Cardiac septum (tissue), 1 donor: ENCODE measurements at places on chromosomes 16 and 17. TPM values are rescaled to one million over a fixed set of nuclear protein-coding genes. Genes with fewer than 3 reads are reported as not detected.

Gene G6PC3
- 33.6 TPM for total RNA-seq

GRCh38 chr17:32357615-32358014 lies 7.7 kb downstream of the ZNF207 start:
- DNase-seq = no peak

Gene AMFR
- total RNA-seq = 79.4 TPM

GRCh38 chr17:78793968-78794367 lies 11.9 kb upstream of the CYTH1 start:
- DNase-seq = no peak

DNA sequence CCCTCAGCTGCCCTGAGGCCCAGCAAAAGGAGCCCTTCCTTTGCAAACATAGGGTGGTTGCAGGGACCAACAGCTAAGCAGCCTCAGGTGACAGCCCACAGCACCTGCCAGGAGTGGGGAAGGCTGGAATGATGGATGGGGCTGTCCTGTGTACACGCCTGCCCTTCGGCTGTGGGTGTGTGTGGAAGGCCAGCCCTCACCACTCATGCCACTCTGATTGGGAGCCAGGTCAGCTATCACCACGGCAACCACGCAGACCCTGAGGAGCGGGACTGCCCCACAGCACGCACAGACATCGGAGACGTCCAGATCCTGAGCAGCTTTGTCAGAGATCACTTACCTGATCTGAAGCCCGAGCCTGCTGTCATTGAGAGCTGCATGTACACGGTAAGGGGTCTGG lies 11.9 kb downstream of the PIPOX start:
- DNase-seq = no peak

Gene HAP1
- total RNA-seq = 0.08 TPM

Gene SLC13A5
- total RNA-seq = 0.11 TPM

DNA sequence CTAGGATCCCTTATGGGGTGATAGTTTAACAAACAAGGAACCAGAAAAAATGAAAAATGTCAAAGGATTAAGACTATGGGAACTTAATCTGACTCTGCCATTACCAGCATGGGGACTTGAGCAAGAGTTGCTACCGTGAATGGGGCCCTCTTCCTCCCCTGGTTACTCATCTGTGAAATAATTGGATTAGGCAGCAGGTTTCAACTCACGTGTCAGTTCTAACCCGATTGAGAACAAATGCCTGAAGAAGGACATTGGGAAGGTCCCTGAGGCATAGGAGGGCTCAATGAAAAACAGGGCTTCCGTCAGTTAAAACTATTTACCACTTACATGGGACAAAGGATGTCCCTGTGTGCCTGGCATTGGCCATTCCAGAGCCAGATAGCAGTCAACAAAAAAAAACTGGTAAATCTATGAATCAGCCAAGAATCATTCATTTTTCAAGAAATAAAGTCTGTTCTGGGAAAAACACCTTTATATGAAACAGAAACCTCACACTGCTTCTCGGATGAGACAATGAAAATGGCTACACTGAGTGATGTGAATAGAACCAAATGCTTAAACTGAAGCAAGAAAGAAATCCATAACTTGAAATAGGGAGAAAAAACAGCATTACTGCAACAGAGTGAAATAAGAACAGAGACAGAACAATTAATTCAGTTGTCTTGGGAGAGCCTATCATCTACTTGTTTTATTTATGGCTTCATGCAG lies 104.3 kb downstream of the ADAMTS18 start:
- DNase-seq = no peak
